ENCODE measurements at places on chromosomes 6 and 20.

DNA sequence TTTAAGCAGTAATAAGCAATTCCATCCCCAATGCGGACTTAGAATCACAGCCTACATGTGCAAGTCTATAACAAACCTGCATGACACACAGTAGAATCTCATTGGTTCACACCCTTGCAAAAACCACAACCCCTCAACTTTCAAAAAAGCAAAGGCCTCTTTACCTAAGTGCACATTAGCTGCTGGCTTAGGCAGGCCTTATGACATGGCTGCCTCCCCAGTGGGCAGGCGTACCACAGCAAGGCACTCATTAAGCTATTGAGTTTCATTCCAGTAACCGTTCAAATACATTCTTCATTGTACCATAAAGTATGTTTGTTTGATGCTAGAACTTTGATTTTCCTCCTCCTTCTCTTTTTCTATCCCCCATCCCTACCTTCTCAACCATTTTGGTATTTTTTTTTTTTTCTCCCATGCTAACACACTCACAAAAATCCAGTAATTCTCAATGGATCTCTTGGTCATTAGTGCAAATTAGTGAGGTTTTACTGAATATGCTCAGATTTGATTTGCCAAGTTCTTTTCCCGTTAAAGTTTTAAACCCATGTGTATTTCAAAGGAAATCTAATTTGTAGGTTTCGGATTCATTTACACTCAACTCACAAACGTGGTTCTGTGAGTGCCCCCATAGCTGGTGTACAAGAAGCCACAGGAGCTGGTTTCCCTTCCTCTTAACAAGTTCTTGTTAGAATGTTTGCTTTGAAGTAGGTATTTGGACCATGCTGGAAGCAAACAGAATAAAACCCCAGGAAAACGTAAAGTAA, 460.4 kb upstream of the RUNX2 start:
- no peak for DNase-seq

GRCh38 chr6:166936079-166936787, 20.1 kb downstream of the RNASET2 start:
- no peak for DNase-seq

GRCh38 chr6:141685416-141685815, 447.3 kb upstream of the GJE1 start:
- DNase-seq: no peak

- no peak for DNase-seq
Measured at GRCh38 chr6:81788748-81789147, 36.3 kb upstream of the TENT5A start.

DNA sequence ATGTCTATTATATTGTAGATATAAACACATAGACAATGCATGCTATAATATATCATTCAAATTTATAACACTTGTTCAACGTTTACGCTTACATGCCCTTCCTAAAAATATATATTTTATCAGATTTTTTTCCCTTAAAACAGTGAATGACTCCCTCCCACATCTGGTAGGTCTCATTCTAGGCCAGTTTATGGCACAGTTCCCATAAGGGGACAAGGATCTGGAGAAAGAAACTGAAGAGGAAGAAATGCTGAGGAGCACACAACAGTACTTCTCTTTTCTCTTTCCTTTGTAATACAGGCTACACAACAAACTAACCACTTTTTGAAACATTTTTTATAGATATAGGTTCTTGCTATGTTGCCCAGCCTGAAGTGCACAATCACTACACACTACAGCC, 48.6 kb upstream of the RCAN2 start:
- no peak for DNase-seq

DNA sequence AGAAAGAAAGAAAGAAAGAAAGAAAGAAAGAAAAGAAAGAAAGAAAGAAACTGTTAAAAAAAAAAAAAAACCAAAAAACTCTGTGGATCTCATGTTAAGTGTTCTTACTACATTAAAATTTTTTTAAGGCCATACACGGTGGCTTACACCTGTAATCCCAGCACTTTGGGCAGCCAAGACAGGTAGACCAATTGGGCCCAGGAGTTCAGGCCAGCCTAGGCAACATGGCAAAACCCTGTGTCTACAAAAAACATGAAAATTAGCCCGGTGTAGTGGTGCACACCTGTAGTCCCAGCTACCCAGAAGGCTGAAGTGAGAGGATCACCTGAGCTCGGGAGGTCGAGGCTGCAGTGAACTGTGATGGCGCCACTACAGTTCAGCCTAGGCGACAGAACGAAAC, 4.6 kb upstream of the BPIFA1 start:
- DNase-seq: no peak

DNA sequence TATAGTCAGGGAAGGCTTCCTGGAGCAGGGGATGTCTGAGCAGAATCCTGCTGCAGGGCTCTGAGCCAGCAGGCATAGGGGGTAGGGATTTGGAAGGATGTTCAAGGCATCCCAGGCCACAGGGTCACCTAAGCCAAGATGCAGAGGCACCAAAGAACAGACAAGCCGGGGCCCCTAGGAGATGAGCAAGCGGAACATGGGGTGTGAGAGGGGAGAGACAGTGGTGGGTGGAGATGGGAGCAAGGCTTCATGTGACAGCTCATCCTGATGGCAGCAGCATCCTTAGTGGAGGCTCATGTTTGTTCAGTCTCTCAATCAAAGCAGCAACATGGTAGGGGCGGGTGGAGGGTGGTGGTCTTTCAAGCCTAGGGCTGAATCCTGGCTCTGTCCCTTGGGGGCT, 29.8 kb upstream of the TCP11 start:
- DNase-seq: no peak

- DNase-seq: no peak
Measured at GRCh38 chr20:646107-646867, 6.7 kb downstream of the SRXN1 start.

- no peak for DNase-seq
Measured at GRCh38 chr20:15179381-15179780, 842.0 kb upstream of the FLRT3 start.

- DNase-seq: no peak
Measured at GRCh38 chr6:160030103-160030502, 61.2 kb downstream of the IGF2R start.

DNA sequence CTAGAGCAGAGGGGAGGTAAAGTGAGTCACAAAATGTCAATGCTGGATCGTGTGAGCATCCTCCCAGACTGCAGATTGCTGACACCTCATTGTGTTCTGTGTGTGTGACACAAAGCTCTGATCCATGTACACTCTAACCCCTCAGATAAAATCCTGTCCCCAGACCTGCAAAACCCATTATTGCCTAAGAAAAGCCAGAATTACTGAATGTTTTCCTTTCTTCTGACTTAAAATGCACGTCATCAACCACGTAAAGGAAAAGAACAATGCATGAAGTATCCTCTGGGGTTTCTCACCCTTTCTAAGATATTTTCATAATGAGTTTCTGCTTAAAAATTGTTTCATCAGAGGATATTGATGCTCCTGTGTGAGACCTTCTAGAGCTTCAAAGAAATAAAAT, 218.0 kb upstream of the PREP start:
- DNase-seq: no peak

DNA sequence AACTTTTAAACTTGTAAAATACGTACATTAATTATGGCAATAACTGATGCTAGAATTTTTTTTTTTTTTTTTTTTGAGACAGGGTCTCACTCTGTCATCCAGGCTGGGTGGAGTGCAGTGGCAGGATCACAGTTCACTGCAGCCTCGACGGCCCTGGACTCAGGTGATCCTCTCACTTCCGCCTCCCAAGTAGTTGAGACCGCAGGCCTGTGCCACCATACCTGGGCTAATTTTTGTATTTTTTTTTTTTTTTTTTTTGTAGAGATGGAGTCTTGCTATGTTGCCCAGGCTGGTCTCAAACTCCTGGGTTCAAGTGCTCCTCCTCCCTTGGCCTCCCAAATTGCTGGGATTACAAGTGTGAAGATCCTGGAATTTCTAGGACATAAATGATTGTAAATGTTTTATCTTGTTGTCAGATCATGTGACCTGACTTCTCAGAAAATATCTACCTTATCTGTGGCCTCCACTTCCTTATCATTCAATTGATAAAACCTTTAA, 2.2 kb upstream of the CD2AP start:
- no peak for DNase-seq

- DNase-seq: no peak
Measured at GRCh38 chr20:37442986-37443385, 78.1 kb upstream of the NNAT start.

- DNase-seq: no peak
Measured at GRCh38 chr6:122616877-122617276, 6.7 kb downstream of the PKIB start.

GRCh38 chr20:31967830-31968249, at the start of gene XKR7:
TSS of gene XKR7 (plus strand) at chr20:31968151. CDS start at chr20:31968176, 25 bp downstream.
- no peak for DNase-seq

GRCh38 chr6:134035823-134036296, 16.6 kb downstream of the SLC2A12 start:
- no peak for DNase-seq

DNA sequence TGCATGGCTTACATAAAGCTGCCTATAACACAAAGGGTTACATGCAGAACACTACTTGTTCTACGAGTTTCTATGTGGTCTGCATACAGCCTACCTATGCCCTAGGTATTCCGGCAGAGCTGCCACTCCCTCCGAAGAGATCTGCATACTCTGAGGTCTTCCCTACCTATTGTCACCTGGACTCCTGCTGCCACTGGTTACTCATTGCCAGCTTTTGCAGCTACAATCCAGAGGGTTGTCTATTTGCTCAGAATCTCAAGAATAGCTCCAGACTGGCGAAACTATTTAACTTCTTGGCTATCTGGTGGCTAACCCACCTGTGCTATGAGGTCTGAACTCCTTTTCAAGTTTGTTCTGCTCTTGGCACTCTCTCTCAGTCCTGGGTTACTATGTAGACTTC, 323.3 kb downstream of the BMP2 start:
- no peak for DNase-seq

Measured in T follicular helper cell (primary cell).